Central memory CD4-positive, alpha-beta T cell (primary cell): ENCODE measurements at places on chromosomes 12 and 14.

- peak; percentile 81 for DNase-seq
Measured at GRCh38 chr14:76977793-76978720, 50.5 kb downstream of the IRF2BPL start.

- no peak for DNase-seq
Measured at GRCh38 chr14:69328317-69328716, 68.4 kb downstream of the GALNT16 start.

GRCh38 chr12:81520064-81520945 lies 238.8 kb downstream of the PPFIA2 start:
- DNase-seq, result no peak

DNA sequence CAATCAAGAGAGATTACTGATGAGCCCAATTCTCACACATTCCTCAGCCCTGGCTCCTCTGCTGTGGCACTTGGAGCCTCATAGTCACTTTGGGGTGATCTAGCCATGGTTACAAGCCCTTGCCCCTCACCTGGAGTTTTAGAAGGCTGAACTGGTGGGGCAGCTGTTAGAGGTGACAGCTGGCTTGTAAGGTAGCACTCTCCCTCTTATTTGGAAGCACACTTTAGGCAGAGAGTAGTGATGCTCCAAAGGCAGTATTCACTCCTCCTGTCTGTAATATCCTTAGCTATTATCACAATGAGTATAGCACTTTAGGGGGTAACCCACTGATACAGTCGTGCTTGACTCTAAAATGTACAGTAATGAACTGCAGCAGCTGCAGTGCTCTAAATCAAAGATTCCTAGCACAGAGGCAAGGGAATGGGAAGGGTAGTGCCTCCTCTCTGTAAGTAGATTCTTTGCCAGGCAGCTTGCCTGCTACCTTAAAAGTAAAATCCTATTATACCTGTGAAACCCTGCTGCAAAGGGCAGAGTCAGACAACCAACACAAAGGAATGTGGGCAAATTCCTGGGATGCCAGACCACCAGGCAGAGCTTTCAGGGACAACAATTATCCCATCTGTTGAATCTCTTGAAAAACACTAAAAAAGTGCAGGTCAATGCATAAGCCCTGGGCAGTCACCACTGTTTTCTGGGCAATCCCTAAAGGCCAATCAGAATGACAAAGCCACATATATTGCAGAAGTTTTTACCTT lies 336.3 kb downstream of the NOVA1 start:
- DNase-seq, result no peak

DNA sequence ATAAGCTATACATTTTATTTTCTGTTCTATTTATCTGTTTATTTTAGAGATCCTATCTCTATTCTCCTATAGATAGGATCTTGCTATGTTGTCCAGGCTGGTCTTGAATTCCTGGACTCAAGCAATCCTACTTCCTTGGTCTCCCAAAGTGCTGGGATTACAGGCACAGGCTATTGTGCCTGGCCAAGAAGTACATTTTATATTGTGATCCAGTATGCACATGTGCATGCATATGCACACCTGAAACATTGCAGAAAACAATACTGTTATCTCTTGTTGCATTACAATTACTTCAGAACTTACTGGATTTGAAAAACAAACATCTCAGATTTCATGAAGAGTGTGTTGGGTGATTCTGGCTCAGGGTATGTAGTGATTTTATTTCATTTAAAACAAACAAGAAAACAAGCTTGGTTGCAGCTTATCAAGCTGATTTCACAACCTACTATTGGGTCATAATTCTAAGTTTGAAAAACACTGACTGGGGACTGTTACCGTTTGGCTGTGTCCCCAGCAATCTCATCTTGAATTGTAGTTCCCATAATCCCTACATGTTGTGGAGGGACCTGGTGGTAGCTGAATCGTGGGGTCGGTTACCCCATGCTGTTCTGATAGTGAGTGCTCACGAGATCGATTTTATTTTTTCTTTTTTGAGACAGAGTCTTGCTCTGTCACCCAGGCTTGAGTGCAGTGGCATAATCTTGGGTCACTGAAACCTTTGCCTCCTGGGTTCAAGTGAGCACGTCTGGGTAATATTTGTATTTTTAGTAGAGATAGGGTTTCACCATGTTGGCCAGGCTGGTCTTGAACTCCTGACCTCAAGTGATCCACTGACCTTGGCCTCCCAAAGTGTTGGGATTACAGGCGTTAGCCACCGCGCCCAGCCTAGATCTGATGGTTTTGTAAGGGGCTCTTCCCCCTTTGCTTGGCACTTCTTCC lies 31.3 kb downstream of the ERC1 start:
- DNase-seq, result no peak

DNA sequence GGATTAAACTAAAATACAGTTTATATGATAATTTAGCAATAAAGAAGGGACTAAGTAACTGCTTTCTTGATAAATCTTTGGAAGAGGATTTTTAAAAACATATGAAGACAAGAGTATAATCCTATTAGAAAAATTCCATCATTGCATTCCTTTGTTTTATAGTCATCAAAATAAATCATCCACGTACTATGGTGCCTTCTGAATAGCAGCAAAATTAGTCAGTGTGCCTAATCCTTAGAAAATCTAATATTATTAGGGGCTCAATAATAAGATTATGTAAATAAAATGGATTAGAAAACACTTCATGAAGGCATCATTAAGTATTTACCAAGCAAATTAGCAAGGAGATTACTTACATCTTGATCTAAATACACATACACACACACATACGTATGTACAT lies 102.1 kb downstream of the KCNH5 start:
- DNase-seq, result no peak

- no peak for DNase-seq
Measured at GRCh38 chr12:56836317-56836716, 73.2 kb downstream of the HSD17B6 start.

- DNase-seq, result no peak
Measured at GRCh38 chr14:47270715-47271114, 404.7 kb downstream of the MDGA2 start.

GRCh38 chr12:29869946-29870345 lies 86.2 kb upstream of the TMTC1 start:
- DNase-seq, result no peak

DNA sequence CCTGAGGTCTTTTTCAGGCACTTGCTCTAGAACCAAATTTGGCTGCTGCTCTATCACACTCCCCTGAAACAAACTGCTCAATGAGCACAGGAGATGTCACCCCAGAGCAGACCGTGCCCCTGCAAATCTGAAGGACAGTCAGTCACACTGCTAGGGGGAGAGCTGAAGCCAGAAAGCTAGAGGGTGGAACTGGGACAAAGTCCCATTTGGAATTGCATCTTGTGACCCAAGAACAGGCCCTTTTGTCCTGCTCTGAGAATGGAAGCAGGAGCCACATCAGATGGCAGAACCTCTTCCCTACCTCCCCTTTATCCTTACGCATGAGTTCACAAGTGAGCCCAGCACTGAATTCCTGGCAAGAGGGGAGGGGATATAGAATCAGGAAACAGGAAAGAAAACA lies 64.7 kb downstream of the MAP3K9 start:
- DNase-seq, result no peak

DNA sequence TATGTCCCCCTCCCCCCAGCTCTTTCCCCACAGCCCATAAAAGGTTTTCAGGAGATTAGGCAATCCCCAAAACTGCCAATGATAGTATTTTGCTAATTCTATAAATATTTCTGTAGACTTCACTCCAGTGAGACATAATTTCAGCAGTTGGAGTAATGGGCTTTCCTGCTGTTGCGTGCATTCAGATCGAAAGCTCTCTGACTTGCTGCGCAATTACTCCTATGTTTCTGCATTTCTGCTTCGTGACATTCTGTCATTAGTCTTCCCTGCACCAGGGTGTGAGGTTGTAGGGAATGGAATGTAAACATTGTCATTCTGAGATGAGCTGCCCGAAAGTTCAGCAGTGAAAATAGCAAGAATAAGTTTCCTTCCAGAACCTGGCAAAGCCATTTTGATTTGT lies 58.2 kb downstream of the SAMD4A start:
- DNase-seq, result no peak

DNA sequence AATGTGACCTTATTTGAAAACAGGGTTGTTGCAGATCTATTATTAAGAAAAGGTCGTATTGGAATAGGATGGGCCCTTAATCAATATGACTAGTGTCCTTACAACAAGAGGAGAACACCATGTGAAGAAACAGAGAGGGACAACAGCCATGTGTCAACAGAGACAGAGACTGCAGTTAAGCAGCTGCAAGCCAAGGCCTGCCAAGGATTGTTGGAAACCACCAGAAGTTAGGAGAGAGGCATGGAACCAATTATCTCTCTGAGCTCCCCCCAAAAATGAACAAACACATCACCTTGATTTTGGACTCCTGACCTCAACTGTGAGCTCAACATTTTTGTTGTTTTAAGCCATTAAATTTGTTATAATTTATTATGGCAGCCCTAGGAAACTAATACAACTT lies 214.6 kb upstream of the PRKD1 start:
- no peak for DNase-seq

GRCh38 chr12:91853350-91854127 lies 292.1 kb downstream of the BTG1 start:
- DNase-seq, result no peak

GRCh38 chr14:72576258-72576657 lies 317.6 kb downstream of the DPF3 start:
- no peak for DNase-seq

DNA sequence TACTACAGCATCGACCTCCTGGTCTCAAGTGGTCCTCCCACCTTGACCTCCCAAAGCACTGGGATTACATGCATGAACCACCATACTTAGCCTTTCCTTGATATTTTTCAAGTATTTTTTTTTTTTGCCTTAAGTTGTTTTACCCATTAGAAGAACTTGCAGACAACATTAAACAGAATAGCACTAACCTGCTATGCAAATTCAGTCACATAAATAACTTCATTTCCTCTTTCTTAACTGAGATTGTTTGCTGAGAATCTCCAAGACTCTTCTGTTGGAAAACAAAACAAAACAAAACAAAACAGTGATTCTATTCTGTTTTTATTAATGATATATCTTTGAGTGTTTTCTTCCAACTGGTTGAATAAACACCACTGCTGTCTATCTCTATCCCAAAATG lies 115.9 kb upstream of the IFNG-AS1 start:
- no peak for DNase-seq

- no peak for DNase-seq
Measured at GRCh38 chr12:69101505-69101904, 137.9 kb upstream of the CPSF6 start.

DNA sequence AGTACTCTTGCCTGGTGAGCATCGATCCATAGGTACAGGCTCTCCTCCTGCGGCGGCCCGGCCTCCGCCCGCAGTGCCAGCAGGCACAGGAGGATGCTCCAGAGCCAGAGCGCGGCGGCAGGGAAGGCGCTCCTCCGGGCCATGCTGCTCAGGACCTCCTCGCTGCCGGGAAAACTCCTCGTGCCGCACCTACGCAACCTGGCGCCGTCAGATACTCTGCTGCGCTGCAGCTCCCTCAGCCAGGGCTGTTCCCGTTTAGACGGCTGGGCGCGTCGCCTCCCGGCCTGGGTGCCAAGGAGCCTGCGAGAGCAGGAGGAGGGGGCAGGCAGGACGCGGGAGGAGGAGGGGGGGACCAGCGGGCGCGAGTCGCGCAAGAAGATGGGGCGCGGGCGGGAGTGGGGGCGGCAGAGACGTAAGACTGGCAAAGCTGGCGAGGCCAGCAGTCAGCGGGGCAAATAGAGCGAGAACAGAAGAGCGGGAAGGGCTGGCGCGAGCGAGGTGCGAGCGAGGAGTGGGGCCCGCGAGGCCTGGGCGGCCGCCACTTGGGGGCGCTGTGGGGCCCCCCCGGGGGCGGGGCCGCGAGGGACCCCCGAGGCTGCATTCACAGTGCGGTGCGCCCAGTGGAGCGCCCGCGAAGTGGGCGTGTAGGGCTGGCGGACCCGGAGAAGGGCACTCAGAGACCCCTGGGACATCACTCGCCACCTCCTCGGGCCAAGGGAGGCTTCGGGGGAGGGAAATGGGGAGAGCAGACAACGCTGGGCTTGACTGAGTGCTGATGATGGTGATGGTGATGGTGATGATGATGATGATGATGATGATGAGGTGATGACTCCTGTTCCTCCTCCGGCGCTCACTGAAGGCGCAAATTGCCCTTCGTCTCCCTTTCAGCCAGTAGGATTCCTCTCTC lies at the start of gene WIF1:
Gene WIF1 (minus strand): TSS at position 257 of the 907 bp plus-strand sequence. CDS start 114 bp downstream, at position 143.
- DNase-seq, result no peak

DNA sequence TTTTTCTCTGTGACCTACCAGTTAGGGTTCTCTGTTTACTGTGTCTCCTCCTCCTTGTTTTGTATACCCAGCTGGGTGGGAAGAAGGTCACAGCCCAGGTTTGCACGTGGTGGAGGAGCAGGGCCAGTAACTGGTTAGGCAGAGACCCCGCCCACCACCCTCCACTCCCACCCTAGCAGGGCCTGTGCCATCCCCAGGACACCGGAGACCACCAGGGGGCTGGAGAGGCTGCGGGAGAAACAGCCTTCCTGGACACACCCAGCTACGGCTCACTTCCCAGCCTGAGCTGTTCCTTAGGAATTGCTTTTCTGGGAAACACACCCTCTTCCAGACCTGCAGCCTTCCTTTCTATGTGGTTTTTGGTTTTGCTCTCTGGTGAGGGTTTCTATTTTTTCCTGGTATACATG lies 21.1 kb downstream of the BDKRB2 start:
- no peak for DNase-seq

- DNase-seq, result no peak
Measured at GRCh38 chr14:94448071-94448808, 4.4 kb downstream of the SERPINA11 start.

DNA sequence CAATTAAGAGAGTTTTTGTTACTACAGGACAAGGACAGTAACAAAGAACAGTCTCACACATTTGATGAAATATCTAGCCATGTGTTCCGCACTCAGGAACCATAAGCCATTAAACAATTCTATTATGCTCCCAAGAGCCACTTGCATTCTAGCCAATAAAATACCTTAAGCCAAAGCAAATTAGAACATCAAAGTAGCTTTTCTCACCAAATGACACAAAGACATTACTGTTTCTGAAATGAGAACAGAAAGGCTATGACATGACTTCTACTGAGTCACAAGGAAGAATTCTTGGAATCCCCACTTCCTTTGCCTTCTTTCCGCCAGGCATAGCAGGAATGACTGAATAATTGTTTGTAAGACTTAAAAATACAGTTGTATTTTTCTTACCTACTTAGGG lies 445.8 kb downstream of the ATP23 start:
- no peak for DNase-seq

DNA sequence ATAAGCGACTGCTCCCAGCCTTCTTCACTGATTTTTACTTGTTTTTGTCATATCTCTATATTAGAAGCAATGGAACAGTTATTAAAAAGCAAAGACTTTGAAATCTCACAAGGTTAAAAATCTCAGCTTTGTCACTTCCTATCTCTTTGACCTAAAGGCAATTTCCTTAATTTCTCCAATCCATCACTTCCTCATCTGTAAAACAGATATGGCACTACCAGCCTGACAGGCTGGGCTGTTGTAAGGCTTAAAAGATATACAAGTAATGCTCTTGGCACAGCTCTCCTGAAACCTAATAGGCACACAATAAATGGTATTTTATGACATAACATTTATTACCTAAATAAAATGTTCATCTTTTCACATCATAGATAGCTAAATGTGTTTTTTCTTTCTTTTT lies 25.6 kb downstream of the ATXN2 start:
- DNase-seq, result no peak

GRCh38 chr12:53062977-53063707 lies 13.3 kb downstream of the TNS2 start:
- DNase-seq, result no peak

GRCh38 chr12:78494911-78495310 lies 369.7 kb upstream of the SYT1 start:
- no peak for DNase-seq
